ENCODE measurements at places on chromosomes 6 and 20. TPM values are rescaled to one million over a fixed set of nuclear protein-coding genes. Genes with fewer than 3 reads are reported as not detected.

BPIFB2 gene
- not detected for total RNA-seq

SNAP91 gene
- total RNA-seq: not detected

GRCh38 chr6:107556082-107556481, 66.2 kb downstream of the SOBP start:
- H3K4me1 ChIP-seq: no peaks in the 10 kb centered on the region
- peaks cover 4% of the 10 kb centered on the region for H3K27me3 ChIP-seq
- H3K4me3 ChIP-seq: no peak overlapping the region
- H3K36me3 ChIP-seq: no peaks in the 10 kb centered on the region

DNA sequence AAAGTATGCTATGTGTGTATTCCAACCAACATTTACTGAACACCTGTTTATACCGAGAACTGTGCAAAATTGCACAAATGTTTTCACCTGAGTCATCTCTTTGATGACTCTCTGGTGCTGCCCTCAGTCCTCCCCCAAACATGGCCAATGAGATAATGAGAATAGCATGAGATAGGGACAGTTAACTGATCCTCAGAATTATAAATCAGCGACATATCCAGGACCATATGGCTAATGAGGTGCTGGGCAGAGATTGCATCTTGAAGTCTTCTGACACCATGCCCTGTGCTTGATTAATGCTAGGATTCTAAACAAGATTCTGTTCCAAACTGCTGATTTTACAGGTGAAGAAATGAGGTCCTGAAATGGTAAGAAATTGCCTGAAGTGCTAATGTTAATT, 13.0 kb downstream of the CLVS2 start:
- no peak overlapping the region for H3K4me3 ChIP-seq
- DNase-seq: no peak
- H3K36me3 ChIP-seq: no peaks in the 10 kb centered on the region
- no peaks in the 10 kb centered on the region for H3K27me3 ChIP-seq

DNA sequence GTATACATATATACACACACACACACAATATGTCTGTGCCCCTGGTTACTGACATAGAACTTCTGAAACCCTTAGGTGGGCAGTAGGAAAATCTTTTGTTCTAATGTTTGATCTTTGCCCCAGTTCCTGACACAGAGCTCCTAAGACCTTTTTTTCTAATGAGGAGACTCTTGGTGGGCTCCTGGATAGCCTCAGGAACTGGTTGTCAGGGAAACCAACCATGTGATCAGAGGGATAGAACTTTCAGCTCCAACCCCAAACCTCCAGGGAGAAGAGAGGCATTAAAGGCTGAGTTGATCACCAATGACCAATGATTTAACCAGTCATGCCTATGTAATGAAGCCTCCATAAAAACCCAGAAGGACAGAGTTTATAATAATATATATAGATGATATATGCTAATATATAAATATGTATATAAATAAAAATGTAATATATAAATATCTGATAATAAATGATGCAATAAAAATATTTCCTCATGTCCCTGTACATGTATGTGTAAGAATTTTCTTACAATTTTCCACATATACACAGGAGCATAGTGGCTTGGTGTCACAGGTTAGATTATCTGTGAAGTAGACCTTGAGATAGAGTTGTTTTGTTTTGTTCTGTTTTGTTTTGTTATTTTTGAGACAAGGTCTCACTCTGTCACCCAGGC, 93.3 kb downstream of the GPX5 start:
- H3K27me3 ChIP-seq: peaks cover 46% of the 10 kb centered on the region
- no peak for DNase-seq
- H3K4me1 ChIP-seq: no peaks in the 10 kb centered on the region
- no peak overlapping the region for H3K4me3 ChIP-seq

GRCh38 chr6:42532038-42532669, 31.7 kb upstream of the UBR2 start:
- H3K27ac ChIP-seq: no peak overlapping the region
- no peaks in the 10 kb centered on the region for H3K27me3 ChIP-seq
- H3K36me3 ChIP-seq: no peaks in the 10 kb centered on the region
- no peak overlapping the region for H3K4me3 ChIP-seq
- no peak for DNase-seq

DNA sequence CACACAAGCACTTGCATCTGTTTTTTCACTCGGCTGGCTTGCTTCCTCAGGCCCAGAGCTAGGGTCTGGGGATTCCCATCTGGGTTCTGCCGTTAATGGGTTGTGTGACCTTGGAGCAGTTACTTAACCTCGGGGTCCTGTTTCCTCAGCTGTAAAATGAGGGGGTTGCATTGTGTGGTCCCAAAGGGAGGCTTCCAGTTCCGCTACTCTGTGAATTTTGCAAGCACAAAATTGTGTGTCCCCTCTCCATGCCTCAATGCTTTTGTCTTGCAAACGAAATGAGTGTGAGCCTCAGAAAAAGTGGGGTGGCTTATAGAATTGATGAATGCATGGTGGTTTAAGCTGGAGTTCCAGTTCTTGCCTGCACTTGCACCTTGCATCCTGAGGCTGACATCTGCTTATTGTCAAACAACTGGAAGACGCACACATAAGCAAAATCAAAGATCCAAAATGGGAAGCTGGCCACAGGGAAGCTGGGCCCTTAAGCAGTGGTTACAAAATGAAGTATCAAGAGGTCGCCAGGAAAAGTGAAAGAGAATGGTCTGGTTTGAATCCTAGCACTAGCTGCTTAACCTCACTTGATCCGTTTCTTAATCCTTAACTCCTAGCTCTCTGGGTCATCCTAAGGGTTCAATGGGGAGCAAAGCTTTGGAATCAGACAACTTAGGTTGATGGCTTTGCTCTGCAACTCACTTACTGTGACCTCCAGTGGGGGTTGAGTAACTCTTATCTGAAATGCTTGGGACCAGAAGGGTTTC, 490.6 kb downstream of the DHX35 start:
- no peak overlapping the region for H3K27ac ChIP-seq
- H3K4me3 ChIP-seq: no peak overlapping the region
- no peaks in the 10 kb centered on the region for H3K27me3 ChIP-seq
- no peaks in the 10 kb centered on the region for H3K4me1 ChIP-seq
- no peak for DNase-seq
- no peaks in the 10 kb centered on the region for H3K36me3 ChIP-seq

DNA sequence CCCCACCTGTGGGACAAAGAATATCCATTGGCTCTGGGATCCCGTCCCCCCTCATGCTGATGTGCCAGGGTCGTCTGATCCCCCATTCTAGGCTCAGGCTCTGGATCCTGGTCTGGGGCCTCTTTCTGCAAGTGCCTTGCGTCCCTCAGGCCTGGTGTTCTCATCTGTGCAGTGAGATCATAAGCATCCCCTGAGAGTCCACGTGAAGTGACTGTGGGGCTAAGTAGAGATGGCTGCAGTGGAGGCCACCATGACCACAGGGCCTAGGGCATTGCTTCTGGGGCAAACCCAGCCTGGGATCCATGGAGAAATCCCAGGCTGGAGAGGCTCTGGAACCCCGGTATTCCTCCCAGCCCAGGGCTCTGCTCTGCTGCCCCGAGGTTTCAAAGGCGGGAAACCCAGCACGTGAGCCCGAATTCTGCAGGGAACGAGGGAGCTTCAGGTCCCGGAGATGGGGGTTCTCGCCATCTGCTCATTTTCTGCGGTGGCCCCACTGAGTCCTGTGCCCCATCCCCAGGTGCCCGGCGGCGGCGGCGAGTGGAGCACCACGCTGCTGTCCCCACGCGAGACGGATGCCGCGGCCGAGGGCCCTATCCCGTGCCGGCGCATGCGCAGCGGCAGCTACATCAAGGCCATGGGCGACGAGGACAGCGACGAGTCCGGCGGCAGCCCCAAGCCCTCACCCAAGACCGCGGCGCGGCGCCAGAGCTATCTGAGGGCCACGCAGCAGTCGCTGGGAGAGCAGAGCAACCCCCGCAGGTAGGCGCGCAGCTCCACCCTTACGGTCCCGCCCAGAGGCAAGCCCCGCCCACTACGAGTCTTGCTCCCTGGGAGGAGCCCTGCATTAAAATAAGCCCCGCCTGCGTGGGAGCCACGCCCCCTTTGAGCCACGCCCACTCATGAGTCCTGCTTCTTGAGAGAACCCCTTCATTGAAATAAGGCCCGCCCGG, 105.5 kb upstream of the MYL9 start:
- H3K4me3 ChIP-seq: peak overlapping the region; percentile 20
- H3K4me1 ChIP-seq: peaks cover 2% of the 10 kb centered on the region

GRCh38 chr6:150881911-150882481, 16.5 kb downstream of the MTHFD1L start:
- H3K4me1 ChIP-seq: no peaks in the 10 kb centered on the region
- no peak overlapping the region for H3K27ac ChIP-seq
- DNase-seq: no peak
- H3K4me3 ChIP-seq: no peak overlapping the region
- no peaks in the 10 kb centered on the region for H3K27me3 ChIP-seq
- peaks cover 53% of the 10 kb centered on the region for H3K36me3 ChIP-seq

DNA sequence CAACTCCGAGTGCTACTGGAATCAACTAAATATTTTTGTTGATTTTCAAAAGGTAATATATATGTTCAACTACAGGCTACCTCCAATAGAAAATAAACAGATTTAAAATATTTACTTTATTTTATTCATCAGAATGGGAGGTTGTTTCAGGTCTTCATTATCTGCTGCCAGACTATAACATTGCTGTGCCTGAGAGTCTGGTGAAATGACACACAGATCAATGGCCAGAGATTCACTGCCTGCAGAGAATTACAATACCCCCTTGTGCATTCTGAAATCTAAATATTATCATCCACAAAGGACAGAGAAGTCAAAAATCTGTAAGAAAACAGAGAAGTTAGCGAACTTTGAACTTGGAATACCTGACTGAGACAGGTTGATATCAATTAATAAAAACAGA, 667.8 kb upstream of the GJE1 start:
- H3K36me3 ChIP-seq: no peaks in the 10 kb centered on the region
- no peak overlapping the region for H3K4me3 ChIP-seq
- H3K27ac ChIP-seq: no peak overlapping the region
- H3K27me3 ChIP-seq: no peaks in the 10 kb centered on the region
- peaks cover 13% of the 10 kb centered on the region for H3K4me1 ChIP-seq

Measured in activated CD4-positive, alpha-beta memory T cell treated with anti-CD3 and anti-CD28 coated beads for 36 hours (primary cell).